Hypothalamus (tissue), 51 donors: ENCODE measurements at places on chromosomes 3 and 15.

DNA sequence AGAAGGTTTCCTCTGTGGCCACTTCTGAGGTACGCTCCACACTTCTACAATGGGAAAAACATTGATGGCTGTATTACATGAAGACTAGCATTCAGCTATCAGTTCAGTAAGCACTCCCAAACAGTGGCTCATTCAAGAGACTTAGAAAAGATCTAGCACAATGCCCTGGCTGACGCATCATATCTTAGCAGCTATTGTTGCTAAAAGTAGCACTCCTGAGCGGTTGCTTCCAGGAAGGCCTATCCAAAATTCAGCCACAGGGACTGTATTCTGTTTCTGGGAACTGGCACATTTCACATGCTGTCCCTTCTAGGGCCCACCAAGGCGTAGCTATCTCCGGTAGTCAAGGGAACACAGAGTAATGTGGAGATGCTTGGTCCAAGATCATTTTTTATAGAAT is 21.2 kb upstream of the SPRED1 start:
- DNase-seq: no peak

DNA sequence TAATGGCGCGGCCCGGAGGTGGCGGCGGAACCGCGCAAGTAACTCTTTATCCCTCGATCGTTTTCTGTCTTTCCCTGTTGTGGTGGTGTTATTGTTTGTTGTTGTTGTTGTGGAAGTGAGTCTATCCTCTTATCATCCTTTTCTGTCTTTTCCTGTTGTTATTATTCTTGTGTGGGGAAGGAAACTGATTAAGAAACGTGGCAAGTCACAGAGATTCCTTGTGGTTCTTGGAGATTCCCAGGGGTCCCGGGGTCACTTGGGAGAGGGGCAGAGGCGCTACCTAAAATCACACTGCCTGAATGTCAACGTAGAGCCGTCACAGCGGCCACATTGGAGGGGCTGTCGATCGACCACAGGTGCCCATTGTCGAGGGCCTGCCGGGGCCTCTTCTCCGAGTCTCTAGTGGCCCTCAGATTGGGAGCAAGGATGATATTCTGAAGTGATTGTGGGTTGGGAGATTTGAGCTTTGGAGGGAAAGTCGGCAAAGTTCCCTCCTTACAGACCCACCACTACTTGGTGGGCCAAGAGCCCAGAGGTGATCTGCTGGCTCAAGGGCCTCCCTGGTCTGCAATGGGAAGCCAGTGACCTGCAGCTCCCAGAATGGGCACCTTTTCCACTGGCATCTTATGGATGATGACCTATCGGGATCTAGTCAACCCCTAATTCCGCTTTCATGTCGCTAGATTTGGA is 790 bp downstream of the PARP14 start:
- no peak for DNase-seq

GRCh38 chr3:113270786-113271185 is 59.4 kb downstream of the BOC start:
- no peak for DNase-seq

DNA sequence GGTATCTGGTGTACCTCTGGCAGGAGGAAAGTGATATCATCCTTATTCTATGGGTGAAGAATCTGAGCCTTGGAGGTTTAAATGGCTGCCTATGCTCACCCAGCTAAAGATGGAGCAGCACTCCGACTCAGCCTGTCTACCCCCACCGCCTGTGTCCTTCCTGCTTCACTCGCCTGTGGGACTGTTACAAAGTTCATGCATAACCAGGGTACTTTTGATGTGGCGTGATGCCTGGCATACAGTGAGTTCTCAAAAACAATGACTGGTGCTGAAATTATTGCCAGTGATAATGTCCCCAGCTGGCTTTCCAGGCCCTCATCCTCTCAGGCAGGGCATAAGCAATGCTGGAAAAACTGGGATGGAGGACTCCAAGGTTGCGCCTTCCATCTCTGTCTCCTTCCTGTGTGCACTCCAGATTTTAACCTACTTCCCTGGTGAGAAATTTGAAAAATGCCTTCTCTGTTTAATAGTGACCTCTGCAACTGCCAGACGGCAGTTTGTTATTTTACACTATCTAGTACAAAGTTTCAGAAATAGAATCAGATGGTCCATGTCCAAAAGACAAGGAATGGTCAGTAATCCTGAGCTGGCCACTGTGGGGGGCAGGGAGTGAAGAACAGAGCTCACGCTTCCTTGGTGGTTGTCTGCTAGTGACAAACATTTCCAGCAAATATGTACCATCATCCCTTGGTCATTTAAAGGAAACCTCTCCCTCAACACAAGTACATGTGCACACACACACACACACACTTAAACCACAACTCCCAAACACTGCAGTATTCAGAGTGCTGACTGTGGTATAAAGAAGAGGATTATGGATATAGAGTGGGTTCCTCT is 86.5 kb upstream of the NMNAT3 start:
- DNase-seq: no peak

GRCh38 chr3:142337994-142338393 is 109.8 kb downstream of the XRN1 start:
- no peak for DNase-seq

- DNase-seq: no peak
Observed at GRCh38 chr3:113658107-113658506, 38.3 kb downstream of the USF3 start.

GRCh38 chr3:155079468-155079745 is 712 bp upstream of the MME start:
- DNase-seq: no peak

DNA sequence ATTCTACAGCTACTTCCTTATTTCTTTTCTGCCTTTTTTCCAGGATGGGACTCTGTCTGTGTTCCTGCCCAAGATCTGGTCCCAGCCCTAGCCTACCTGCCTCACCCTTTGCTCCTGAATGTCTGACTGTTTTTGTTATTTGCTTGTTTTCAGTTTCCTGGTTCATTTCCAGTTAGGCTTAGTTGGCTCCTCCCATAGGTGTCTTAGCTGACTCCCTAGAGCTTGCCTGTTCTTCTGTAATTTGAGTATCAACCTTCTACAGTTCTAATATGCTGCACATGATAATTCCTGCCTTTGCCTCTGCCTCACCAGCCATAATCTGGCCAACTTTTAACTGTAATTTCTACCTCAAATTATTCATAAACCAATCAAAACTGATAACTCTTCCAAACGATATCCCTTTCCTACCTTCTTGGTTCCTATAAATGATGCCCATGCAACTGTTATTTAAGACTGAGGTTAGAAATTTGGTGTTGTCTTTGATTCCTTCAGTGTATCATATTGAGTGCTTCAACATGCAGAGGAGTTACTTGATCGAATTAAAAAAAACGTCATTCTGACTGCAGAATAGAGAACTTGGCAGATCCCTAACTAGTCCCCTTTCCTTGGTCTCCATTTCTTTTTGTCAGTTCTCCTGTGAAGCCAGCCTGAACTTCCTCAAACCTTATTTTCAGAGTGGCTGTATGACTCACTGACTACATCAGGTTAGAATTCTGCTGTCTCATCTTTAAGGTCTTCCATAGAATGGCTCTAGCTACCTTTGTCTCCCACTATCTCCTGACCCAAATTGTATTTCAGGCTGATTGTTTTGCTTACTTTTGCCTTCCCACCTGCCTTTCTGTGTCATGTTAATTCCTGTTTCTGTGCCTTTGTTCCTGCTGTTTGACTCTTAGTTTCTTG is 8.4 kb downstream of the GOLM2 start:
- no peak for DNase-seq

DNA sequence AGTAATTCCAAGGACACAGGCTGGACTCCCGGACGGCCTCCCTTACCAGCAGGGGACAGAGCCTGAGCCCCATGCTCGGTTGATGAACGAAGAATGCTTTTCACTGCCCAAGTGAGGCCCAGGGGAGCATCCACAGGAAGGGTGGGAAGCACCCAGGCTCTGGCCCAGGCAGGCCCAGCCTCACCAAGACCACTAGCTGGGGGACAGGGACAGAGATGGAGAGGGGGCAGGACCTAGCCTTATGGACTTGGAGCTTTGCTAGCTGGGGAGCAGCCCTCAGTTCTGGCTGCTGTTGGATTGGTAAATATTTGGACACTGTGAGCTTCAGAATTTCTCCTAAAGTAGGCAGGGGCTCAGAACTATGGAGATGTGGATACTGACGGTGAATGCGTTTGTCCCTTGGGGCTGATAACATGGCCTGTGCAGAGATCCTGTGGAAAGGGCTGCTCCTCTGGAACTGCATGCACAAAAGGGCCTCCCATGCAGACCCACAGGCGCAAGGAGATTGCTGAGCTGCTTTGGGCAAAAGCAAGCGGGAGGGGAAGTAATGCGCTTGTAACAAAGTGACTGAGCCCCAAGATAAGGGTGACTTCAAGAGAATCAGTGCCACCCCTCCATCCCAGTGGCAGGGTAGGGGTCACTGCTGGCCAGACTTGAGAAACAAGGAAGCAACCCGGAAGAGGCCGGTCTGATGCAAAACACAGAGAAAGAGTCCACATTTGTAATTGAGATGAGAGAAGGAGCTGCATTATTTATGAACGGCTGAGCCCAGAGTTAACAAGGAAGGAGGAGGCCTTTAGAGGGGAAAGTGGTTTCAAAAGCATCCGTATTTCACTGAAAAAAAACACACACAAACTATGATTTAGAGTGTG is 70.1 kb upstream of the MEF2A start:
- no peak for DNase-seq

DNA sequence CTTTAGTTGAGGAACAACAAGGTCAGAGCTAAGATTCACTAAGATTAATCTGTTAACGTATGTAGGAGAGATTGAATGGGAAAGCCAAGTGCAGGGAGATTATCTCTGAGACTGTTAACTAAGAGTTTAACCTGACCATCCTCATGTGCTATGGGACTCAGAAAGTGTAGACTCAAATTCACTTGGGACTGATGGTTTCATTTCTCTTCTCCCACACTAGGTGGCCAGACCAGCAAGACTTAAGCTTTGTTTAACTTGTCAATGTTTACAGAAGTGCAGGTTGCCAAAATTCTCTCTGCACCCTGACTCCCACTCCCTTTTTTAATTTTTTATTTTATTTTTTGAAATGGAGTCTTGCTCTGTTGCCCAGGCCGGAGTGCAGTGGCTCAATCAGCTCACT is 6.3 kb upstream of the HEXA start:
- no peak for DNase-seq

- DNase-seq: no peak
Observed at GRCh38 chr3:4464576-4464975, 2.5 kb downstream of the SUMF1 start.

DNA sequence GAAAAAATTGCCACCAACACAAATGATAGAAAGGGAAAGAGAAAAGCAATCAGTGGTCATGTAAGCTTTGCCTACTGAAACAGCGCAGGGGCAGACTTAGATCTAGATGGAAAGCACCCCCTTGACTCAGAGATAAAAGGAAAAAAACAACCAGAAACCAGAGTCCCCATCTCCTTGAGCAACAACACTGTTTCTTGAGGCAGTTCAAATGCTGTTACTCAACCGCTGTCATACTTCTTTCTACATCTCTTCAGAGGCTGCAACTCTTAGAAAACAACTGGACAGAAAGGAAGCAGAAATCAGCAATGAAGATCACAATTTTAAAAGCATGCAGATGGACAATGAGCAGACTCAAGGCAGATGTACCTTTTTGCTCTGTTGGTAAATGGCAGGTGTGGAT is 36.5 kb downstream of the FSIP1 start:
- no peak for DNase-seq

DNA sequence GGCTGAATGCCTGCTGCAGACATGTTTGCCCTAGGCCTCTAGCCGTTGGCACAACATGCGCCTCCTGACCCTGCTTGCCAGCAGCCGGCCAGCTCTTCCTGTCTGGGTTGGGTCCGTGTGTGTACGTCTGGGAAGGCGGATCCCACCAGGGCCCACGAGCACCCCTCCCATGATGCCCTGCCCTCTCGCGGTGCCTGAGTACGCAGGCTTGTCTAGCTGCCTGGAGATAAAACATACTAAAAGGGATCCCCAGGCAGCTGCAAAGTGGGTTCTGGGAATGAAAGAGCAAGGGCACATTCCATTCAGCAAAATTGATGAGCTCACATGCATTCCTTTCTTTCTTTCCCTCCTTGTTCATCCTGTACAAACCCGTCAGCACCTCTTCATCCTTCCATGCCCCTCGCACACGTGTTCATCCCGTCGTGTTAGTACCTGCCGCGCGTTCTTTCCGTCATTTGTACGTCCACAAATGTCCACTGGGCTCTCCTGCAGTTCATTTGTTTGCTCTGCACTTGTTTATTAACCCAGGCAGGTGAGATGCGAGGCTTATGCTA is 74.3 kb downstream of the FBLN2 start:
- DNase-seq: no peak

GRCh38 chr3:52269776-52270175 is 8.7 kb downstream of the WDR82 start:
- no peak for DNase-seq

DNA sequence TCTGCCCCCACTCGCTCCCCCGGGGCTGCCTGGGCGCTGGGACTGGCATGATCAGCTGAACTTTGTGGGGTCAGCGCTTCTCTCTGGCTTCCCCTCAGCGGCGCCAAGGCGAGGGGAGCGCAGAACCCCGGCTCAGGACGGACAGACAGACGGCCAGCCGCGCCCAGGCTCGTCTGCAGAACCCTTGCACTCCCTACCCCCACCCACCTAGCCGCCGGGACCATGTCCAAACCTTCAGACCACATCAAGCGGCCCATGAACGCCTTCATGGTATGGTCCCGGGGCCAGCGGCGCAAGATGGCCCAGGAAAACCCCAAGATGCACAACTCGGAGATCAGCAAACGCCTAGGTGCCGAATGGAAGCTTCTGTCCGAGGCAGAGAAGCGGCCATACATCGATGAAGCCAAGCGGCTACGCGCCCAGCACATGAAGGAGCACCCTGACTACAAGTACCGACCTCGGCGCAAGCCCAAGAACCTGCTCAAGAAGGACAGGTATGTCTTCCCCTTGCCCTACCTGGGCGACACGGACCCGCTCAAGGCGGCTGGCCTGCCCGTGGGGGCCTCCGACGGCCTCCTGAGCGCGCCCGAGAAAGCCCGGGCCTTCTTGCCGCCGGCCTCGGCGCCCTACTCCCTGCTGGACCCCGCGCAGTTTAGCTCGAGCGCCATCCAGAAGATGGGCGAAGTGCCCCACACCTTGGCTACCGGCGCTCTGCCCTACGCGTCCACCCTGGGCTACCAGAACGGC is 621 bp downstream of the SOX14 start:
- no peak for DNase-seq

- no peak for DNase-seq
Observed at GRCh38 chr15:48361685-48362084, 30.5 kb downstream of the DUT start.

DNA sequence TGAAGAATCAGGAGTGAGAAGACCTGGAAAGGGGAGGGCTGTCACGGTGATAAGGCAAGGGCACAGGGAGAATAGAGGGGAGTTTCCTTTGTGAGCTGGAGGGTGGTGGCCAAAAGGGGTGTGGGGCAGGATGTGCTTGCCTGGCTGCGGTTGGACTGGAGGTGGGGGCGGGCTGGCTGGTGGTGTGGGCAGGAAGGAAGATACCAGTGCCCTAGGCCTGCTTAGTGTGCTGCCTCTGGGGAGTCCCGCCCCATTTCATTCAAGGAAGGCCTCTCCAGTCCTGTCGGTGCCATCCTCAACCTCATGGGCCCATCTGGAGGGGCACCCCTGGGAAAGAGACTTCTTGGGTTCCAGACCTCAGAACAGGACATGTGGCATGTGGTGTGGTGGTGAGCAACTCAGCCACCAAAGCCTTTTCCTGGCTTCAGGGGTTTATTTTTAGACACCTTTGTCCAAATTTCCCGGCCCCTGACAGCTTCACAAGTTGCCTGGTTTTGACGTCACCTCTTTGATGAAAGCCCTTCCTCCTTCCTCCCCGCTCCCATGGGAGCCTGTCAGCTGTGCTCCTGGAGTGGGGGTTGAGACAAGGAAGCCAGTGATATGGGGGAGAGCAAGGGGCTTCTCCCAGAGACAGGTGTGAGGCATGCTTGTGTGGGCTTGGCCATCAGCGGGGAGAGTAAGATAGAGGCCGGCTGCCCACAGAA is 15.6 kb downstream of the TEX264 start:
- no peak for DNase-seq
